C1 segment of cervical spinal cord (tissue), 14 donors: ENCODE measurements at places on chromosomes 4 and X.

DNA sequence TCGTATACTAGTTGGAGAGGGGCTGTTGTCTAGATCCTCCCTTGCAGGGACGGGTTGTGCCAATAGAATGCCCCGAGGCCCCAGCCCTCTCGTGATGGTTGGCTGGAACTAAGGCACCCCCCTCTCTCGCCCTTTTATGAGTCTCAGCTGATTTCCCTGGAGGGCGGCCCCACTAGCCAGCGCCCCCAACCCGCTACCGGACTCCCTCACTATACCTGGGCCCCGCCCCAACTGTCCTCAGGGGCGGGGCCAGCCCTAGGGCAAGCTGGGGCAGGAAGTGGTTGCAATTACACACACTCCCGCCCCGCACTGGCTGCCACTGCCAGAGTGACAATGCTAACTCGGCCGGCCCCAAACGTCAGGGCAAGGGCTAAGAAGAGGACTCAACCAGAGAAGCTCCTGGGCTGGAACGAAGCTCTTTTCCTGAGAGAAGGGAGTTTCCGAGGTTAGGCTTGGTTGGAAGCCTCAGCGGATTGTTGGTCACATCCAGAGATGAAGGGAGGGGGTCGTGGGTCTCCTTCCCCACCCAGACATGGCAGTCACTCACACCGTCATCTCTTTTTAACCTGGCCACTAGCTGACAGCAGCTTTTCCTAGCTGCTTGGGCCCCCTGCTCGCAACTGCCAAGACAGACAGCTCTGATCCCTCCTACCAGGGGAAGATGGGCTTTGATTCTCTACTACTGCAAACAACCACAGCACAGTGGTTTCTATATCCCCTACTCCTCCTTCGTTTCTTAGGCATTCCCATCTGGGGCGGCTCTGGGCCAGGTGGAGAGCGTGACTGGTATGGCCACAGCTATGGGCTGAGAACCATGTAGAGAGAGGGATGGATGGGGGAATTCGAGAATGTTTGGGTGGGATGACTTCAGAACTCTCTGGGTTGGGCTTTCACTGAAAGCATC, 21.0 kb upstream of the BCORL1 start:
- no peak for DNase-seq

DNA sequence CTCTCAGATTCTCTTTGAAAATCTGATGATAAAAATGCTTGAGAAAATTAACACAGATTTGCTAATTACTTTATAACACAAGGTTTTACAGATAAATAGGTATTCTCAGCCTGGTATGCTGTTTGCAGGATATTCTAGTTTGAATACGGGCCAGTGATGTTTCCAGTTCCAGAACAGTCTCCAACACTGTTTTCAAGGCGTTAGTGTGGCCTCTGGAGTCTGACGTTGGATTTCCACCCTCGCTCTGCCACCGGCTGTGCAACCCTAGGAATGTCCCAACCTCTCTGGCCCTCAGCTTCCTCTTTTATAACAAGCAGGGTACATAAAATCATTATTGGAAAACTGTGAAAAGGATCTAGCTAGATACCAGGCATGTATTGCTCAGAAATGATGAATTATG, 23.8 kb upstream of the CYP4V2 start:
- DNase-seq = no peak

DNA sequence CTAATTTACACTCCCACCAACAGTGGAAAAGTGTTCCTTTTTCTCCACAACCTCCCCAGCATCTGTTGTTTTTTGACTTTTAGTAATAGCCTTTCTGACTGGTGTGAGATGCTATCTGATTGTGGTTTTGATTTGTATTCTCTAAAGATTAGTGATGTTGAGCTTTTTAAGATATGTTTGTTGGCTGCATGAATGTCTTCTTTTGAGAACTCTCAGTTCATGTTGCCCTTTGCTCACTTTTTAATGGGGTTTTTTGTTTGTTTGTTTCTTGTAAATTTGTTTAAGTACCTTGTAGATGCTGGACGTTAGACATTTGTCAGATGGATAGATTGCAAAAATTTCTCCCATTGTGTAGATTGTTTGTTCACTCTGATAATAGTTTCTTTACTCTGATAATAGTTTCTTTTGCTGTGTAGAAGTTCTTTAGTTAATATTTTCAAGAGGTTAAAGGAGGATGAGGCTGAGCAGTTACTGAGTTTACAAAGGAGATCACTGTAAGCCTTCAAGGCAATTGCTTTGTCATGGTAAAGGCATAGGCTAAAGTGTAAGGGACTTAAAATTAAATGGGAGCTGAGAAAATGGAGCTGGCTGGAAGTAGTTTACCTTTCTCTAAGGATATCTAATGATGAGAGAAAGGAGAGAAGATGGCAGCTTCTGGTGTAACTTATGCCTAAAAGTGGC, 323.4 kb downstream of the PCDH7 start:
- no peak for DNase-seq

DNA sequence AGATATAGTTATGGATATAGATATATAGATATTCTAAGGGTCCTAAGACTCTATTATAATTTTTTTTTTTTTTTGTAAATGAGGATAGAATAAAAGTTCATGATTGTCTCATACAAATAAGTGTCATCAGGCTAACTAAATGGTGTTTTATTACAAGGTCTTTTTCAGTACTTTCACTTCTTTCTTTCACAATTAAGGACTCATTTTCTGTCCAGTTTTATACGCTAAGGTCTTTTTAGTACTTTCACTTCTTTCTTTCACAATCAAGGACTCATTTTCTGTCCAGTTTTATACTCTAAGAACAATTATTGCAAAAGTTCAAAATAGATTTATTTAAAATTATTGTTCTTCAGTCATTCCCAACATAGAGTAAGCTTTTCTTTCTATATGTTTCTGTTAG, 32.7 kb downstream of the RUFY3 start:
- DNase-seq = no peak

- DNase-seq = no peak
Measured at GRCh38 chr4:98710831-98711230, 52.4 kb upstream of the TSPAN5 start.

GRCh38 chrX:118974908-118975671, 672 bp downstream of the LONRF3 start:
- peak; percentile 22 for DNase-seq

DNA sequence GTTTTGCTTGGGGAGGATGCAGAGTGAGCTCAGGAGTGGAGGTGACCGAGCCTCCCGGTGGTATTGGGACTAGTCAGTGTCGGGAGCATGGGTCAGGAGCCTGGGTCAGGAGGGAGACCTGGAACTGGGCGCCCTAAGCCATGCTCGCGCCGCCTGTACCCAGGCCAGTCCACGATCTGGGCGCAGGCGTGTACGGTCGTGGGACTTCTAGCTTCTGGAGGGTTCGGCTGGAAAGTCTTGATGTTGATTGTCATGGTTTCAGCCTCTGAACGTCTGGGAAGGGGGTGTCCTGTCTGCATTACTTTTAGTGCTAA, 244 bp downstream of the EIF2S3 start:
- no peak for DNase-seq

DNA sequence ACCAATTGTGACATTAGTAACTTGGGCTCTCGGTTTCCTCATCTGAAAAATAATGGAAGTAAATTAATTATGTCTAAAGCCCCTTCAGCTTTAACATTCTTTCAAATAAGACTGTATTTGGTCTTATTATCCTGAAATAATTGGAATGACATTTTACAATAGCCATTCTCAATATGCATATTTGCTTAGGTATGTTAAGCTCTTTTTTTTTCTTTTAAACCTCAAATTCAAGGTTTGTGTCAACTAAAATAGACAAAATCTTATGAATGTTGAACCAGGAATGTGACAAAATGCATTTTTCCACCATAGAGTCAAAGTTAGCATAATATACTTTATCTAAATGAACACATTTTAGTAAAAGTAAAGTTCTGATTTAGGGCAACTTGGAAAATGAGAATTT, 34.4 kb upstream of the TET2 start:
- no peak for DNase-seq
